A549 (cell line): ENCODE measurements at places on chromosomes 4 and X.

DNA sequence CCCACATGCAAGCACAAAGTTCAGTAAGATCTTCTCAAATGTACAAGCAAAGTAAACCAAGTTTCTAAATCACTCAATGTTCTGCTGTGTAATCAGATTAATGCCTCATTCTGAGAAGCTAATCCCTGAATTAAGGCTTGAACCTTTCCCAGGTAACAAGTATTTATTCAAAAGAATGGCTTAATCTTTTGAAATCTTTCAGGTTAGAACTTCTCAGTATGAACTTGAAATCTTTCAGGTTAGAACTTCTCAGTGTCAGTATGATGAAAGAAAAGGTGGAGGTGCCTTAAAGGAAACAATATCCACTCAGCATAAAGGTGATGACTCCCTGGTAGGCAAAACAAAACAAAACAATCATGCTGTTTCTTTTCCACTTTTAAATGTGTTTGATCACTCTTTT is 29.0 kb downstream of the TMPRSS11B start:
- no peak for DNase-seq

DNA sequence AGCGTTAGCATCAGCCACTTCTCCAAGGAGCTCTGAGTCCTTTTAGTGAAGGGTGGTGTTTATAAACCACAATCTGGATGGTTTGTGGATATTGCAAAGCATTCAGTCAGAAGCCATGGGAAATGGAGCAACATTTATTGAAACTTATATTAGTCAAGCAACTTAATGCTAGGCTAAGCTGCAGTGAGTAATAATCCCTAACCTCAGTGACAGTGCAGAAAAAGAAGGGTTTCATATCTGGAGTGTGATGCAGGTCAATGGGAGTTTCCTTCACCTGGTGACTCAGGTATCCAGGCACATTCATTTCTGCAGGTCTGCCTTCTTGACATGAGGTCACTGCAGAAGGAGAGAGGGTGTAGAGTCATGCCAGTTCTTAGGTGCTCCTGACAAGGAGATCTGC is 10.4 kb upstream of the DRD5 start:
- no peak for DNase-seq

GRCh38 chrX:63740382-63740781 is 44.6 kb downstream of the ARHGEF9 start:
- no peak for DNase-seq

- DNase-seq, result no peak
Measured at GRCh38 chr4:33886356-33886755, 2358.0 kb downstream of the ARAP2 start.

GRCh38 chr4:14924812-14925344 is 77.4 kb upstream of the CPEB2 start:
- DNase-seq, result no peak

GRCh38 chr4:7736436-7737267 is 203.0 kb downstream of the AFAP1 start:
- DNase-seq, result no peak

GRCh38 chr4:20954541-20954940 is 254.3 kb downstream of the PACRGL start:
- no peak for DNase-seq

- no peak for DNase-seq
Measured at GRCh38 chrX:106397788-106398538, 213.8 kb upstream of the RADX start.

DNA sequence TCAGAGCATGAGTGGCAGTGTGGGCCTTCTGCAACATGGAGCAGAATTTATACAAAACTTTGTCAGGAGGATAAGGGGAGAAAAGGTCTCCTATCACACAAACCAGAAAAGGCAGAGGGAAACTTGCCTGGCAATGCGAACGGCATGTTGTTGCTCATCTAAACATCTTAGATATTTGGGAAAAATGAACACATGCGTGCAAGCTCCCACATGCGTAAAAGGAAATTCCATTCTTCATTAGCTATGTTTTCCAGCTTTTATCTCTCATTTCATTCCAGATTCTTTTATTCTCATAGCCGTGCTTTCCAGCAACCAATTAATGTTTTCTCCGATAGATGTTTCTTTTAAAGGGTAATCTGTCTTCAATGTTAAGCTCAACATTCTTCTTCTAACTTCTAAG is 31.3 kb upstream of the GBA3 start:
- no peak for DNase-seq

DNA sequence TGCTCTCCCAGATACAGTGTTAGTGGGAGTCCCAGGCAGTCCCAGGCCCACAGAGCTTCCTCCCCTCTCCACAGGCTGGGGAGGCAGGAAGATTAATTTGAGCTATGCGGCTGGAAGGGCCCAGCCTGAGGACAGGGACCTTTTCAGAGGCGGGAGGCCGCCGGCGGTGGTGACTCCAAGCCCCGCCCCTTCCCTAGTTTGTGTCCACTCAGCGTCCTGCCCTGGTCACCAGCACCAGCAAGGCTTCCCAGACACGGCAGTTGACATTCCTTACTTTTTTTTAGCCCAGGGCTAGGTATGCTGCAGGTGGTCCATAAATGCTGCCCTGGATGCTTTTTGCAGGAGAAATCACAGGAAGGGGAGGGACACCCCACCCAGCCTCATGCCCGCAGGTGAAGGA is 67.7 kb upstream of the LRPAP1 start:
- DNase-seq, result no peak

GRCh38 chr4:23945451-23946017 is 55.7 kb upstream of the PPARGC1A start:
- DNase-seq, result no peak

DNA sequence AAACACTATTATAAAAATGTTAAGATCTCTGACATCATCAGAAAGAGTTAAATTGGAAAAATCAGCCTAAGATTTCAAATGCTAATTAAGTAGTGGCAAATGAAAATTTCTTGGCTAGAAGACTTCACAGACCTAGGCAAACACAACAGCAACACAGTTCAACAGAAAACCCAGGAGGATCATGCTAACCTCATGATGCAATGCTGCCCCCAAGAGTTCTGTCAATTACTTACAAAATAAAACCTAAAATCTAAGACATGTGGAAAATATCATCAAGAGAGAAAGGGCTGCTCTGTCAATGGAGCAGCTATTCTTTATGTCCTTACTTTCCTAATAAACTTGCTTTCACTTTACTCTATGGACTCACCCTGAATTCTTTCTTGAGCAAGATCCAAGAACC is 21.0 kb downstream of the S100G start:
- DNase-seq, result peak; percentile 42

GRCh38 chrX:20394451-20394850 is 127.7 kb upstream of the RPS6KA3 start:
- no peak for DNase-seq

- DNase-seq, result no peak
Measured at GRCh38 chr4:149552601-149553000, 263.0 kb downstream of the IQCM start.

DNA sequence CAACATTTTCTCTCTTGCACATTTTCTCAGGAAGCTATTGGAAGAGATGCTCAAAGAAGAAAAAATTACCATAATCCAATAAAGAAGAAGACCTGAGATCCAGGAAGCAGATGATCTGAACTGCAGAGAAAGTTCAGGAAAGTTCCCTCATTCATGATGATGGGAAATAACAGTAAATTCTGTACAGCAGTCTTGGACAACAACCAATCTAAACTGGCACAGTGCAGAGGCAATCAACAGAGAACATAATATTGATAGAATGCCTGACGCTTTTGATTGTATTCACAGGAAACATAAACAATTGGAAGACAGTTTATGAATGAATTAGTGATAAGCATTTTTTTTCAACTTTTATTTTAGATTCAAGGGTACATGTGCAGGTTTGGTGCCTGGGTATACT is 428.9 kb downstream of the KCTD8 start:
- DNase-seq, result no peak

DNA sequence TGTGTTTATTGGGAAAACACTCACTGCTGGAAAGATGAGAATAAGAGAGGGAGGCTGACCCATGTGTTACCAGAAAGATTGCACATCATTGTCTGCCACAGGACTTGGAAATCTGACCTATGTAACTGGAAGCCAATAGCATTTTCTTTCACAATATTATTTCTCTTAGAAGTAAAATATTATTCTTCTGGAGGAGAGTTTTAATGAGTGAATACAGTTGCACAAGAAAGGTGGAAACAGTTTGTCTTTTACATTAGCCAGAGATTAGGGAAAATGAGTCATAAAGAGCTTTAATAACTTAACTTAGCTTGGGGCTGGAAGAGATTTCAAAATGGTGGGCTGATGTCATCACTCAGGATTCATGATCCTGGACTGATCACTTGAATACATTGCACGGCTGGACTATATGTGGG is 31.5 kb upstream of the LNX1 start:
- DNase-seq, result no peak

- no peak for DNase-seq
Measured at GRCh38 chrX:20593836-20594235, 327.1 kb upstream of the RPS6KA3 start.

DNA sequence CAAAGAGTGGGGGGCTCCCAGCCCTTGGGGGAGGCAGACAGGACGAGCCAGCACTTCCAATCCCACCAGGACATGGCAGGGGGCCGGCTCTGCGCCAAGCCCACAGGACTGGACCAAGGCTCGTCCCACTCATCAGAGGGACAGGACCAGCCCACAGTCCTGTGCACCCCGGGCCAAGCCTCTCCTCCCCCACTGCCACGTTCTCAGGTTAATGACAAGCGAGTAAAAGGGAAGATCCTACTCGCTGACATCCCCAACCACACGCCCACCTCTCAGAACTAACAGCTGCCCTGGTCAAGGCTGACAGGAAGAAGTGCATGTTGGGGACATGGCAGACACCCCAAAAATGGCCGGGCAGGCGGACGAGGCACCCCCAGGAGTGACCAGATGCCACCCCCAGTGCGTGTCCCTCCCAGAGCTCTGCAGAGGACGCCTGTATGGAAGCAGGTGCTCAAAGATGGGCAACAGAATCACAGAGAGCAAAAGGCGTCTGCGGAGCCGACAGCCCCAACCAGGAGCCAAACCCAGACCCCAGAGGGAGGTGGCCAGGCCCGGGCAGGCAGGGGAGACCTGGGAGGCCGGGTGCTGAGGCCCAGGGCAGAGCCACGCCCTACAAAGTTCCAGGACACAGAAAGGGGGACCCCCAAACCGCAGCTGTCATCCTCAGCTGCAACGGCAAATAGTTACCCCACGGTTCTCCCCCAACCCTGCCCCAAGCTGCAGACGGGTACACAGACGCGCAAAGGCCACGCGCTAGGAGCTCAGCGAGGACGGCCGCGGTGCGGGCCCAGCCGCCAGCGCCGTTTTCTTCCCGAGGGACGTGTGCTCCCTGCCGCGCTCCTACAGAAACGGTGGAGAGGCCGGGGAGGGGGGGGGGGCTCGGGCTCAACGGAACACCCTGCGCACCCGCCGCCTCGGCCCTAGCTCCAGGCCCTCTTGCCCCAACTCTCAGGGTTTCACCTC is 1.7 kb downstream of the CTBP1 start:
- no peak for DNase-seq

GRCh38 chr4:78953769-78954666 is 14.8 kb upstream of the PAQR3 start:
- DNase-seq, result peak; percentile 12

GRCh38 chr4:157840034-157840433 is 332.8 kb downstream of the GASK1B start:
- DNase-seq, result no peak

GRCh38 chr4:24979554-24979953 is 51.2 kb downstream of the LGI2 start:
- DNase-seq, result no peak

DNA sequence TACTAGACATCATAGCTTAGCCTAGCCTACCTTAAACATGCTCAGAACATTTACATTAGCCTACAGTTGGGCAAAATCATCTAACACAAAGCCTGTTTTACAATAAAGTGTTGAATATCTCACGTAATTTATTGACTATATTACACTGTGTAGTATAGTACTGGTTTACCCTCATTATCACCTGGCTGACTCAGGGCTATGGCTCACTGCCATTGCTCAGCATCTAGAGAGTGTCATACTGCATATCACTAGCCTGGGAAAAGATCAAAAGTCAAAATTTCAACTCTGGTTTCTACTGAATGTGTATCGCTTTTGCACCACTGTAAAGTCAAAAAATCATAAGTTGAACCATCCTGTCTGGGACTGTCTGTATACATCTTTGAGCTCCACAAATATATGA is 78.6 kb downstream of the CEP44 start:
- DNase-seq, result no peak

GRCh38 chr4:34181891-34182290 is 2062.4 kb downstream of the ARAP2 start:
- DNase-seq, result no peak

- no peak for DNase-seq
Measured at GRCh38 chrX:13937370-13938050, 92.2 kb downstream of the GEMIN8 start.
